Right forelimb (tissue), 1 donor: ENCODE measurements at places on chromosomes 5 and 9.

GRCh38 chr5:136205061-136205702 lies 12.2 kb upstream of the SMIM32 start:
- no peak for DNase-seq

GRCh38 chr5:142364251-142365145 lies 39.7 kb upstream of the SPRY4 start:
- no peak for DNase-seq

DNA sequence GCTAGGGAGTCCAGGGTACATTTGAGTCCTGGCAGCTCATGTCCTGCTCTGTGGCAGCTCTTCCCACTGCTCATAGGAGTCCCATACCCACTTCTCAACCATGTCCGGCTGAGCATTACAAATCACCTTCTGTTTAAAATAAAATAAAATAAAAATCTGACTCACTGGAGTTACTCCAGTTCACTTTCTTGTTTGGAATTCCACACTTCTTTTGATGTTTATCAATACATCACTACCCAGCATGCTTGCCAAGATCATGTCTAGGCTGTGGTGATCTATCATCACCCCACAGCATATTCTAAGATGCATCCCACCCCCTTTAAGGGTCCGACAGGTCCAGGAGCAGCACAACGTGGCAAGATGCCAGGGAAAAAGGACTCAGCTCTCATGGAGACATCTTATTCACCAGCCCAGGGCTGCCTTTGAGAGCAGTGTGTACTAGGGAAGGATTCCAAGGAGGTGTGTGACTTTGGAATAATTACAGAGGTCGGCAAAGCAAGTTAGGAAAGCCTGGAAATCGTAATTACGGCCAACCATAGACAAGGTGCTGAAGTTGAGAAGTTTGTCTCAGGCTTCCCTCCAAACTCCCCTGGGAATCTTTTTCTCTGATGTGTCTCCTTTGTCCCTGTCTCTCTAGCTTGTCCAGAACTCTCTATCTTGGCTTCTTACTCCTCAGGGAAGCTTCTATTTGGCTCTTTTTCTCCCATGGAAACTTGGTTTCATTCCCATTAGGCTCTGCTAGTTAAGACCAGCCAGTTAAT lies 111.4 kb upstream of the SLC1A3 start:
- no peak for DNase-seq

- DNase-seq: no peak
Measured at GRCh38 chr9:87271696-87272477, 225.8 kb upstream of the DAPK1 start.

DNA sequence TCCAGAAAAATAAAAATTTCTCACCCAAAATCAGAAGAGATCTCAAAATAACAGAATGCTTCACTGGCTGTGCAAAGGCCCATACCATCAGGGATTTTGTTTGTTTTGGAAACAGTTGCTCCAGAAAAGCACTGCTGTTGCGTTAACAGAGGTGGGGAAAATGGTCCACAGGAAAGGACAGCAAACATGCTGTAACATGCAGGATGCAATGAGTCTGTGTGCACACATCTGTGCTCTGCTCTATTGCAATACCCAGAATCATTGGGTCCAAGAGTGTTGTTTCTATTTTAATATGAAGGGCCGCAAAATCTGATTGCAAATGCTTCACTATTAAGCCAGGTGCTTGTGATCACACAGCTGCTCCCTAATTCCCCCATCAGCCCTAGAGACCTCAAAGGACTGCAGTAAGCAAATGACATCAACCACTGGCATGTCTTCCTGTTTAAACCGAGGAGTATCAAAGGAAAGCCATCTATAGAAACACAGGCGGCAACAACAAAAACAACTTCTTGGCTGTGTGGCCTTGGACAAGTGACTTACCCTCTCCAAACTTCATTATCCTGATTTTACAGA lies 141.0 kb downstream of the DCP2 start:
- no peak for DNase-seq

DNA sequence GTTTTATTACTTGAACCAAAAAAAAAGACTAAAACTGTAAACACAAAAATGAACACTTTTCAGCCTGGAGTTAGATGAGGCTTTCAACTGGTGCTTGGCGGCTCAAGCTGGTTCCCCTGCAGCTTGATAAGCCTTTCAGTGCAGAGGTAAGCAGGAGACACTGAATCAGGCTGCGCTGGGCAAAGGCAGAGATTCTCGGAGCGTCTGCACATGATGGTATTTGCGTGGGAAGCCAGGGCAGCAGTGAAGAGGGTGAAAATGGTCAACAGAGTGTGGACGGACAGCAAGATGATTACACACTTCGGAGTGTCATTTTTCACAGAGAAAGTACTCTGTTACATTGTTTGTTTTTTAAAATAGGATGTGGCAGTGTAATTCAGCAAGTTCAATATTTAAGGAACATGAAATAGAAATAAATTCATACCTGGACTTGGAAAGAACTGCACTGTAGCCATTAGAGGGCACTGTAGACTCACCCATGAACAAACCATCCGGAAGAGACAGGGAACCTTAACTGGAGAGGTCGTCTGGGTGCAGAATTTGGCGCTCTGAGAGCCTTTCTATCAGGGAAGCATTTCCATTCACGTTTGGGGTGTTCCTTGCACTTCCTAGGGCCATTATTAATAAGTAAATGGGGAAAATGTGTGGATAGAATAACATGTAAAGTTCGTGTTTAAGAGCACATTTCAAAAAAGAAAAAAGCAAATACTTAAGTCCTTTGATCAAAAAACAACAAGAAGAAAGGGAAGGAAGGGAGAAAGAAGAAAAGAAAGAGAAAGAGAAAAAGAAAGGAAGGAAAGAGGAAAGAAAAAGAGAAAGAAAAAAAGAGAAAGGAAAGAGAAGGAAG lies 69.8 kb downstream of the ICE1 start:
- DNase-seq: peak; percentile 54

DNA sequence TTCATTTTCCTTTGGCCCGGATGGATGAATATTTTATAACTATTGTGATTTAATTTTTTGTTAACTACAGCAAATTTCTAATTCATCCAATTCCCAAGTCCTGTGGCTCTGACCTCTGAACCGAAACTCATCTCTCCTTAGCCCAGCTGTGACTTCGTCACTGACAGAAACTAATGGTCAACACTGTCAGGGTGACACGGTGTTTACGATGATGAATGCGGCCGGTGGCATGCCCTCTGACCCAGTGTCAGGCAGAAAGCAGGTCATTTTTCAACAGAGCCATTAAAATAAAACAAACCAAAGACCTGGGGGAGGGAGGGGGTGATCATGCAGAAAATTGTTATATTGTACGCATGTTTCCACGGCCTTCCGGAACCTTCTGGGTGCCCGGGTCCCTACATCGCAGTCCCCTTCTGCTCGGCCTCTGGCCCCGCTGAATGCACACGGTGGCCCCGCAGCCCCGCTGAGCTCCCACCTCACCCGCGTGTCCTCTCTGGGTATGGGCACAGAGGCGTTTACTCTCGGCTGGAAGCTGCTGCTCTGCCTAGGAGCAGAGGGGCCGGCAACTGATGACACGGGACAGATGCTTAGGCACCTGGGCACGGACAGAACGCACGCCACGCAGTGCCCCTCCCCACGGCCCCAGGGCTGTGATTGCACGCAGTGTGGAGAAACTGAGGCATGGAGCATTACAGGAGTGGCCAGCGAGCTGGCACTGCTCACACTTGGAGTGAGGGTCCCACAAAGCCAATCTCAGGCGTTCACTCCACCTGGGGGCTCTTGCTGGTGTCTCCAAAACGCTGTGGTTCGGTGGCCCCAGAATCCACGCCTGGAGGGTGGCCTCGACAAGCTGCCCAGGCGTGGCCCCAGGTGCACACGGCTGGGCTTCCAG lies 8.1 kb downstream of the CCDC187 start:
- no peak for DNase-seq

- no peak for DNase-seq
Measured at GRCh38 chr9:127780126-127780885, 1.8 kb upstream of the SH2D3C start.

GRCh38 chr9:95516734-95517558 lies at the start of gene PTCH1:
Gene PTCH1, minus strand, starts transcription at chr9:95516971.
- peak; percentile 80 for DNase-seq

GRCh38 chr9:114619191-114619761 lies 8.2 kb downstream of the TMEM268 start:
- no peak for DNase-seq

DNA sequence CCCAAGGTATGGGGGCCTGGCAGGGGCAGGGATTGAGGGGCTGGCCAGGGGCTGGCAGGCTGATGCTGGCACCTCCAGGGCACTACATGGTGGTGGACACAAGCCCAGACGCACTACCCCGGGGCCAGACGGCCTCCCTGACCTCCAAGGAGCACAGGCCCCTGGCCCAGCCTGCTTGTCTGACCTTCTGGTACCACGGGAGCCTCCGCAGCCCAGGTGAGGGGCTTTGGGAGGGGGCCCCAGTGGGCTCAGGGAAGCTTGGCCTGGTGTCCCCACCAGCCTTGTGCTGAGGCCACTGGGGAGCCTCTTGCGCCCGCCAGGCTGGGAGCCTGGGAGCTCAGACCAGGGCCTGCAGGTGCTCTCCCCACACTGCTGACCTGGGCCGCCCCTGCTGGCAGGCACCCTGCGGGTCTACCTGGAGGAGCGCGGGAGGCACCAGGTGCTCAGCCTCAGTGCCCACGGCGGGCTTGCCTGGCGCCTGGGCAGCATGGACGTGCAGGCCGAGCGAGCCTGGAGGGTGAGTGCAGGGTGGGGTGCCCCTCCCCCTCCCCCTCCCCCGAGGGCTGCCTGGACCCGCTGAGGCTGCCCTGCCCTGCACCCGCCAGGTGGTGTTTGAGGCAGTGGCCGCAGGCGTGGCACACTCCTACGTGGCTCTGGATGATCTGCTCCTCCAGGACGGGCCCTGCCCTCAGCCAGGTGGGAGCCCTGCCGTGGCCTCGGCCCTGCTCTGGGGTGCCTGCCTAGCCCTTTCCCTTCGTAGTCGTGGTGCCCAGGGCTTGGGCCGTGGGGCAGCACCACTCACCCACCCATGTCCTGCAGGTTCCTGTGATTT lies 5.7 kb downstream of the MAMDC4 start:
- DNase-seq: peak; percentile 38

DNA sequence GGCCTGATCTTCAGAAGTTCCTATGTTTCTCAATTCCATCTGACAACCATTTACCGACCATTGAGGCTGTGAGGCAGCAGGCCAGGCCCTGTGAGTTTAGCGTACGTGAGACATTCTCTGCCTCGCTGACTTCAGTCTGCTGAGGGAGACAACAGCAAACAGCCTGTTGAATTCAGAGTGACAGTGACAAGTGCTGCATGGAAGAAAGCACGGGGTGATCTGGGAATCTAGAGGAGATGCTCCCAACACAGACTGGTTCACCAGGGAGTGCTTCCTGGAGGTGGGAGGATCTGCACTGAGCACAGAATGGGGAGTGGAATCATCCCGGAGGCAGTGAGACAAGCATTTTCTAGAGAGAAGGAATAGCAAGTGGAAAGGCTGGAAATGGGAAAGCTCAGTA lies 10.0 kb upstream of the DDX41 start:
- peak; percentile 10 for DNase-seq

- DNase-seq: no peak
Measured at GRCh38 chr5:24555229-24555628, 89.5 kb downstream of the CDH10 start.

GRCh38 chr5:6446626-6447309 lies 1.9 kb upstream of the UBE2QL1 start:
- DNase-seq: no peak

DNA sequence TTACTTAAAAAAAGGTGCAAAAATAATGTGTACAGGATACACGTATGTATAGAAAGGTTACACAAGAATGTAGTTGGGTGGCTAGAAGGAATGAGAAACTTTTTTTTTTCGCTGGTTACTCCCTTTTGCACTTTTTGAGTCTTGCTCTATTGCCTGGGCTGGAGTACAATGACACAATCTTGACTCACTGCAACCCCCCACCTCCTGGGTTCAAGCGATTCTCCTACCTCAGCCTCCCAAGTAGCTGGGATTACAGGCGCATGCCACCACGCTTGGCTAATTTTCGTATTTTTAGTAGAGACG lies 15.8 kb downstream of the FBXW11 start:
- DNase-seq: no peak

DNA sequence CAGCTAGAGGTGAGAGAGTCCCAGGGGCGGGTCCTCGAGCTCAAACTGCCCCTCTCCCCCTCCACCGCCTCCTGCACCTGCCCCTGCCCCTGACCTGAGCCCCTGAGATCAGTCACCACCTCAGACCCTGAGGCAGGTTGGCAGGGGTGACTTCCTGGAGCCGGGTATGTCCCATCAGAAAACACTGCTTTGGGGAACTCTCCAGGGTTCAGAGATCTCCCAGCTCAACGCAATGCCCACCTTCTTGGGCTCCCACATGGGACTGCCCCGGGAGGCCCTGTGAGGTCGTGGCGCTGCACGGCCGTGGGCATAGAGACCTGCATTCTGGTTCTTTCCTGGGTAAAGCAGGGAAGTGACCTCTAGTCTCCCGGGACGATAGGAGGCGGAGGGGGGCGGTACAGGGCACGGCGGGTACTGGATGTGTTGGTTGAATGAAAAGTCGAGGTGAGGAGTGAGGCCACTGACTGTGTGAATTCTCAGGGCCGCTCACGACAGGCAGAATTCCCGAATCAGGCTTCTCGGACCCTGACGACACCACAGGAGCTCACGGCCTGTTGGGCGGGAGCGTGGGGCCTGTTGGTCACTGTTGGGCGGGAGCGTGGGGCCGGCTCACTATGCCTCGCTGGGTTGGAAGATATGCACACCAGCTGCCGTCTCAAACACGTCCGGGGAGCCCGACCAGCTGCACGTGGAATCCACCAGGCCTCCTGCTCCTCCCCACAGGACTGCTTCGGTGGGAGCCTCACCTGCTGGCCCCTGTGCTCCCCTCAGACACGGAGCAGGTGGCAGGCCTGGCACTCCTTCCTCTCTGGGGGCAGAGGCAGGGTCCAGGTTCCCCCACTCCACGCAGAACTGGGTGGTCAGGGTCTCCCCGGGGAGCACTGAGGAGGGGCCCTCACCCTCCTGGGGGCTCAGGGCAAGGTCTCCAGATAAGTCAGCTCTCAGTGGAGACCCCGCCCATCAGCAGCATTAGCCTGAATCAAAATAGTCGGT lies 178.0 kb upstream of the PPP1R26 start:
- DNase-seq: peak; percentile 29

DNA sequence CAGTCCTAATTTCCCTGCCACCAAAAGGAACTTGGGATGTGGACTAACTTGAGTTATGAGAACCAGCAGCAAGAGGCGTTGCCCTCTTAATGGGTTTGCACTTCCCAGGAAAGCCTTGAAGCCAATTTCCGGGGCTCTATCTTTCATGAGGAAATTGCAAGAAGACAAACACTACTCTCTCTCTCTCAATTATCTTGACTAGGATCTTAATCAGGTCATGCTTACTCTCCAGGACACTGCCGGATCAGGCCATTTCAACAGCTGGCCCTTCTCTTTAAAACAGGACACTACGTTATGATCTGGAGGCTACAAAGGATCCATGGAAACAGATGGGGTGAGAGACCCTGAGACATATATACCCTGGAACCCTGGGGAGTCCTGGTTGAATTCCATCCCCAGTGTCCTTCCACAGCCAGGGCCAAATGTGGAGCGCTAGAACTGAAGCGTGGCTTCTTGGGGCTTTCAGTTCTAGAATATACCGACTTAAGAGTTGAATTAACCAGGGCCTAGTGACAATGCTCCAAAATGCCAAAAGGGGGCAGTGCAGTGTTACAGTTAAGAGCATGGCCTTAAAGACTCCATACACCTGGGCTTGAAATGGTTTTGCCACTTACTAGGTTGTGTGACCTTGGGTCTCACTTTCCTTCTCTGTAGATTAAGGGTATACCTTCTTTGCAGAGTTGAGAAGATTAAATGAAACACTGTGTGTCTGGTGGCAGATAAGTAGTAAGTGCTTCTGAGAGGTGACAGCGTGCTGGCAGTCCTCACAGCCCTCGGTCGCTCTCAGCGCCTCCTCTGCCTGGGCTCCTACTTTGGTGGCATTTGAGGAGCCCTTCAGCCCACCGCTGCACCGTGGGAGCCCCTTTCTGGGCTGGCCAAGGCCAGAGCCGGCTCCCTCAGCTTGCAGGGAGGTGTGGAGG lies 21.1 kb downstream of the FAM219A start:
- DNase-seq: peak; percentile 53

- DNase-seq: no peak
Measured at GRCh38 chr5:103444333-103445038, 118.1 kb downstream of the NUDT12 start.
